ENCODE measurements at places on chromosomes 4 and X.
A peak's percentile ranks its signal among the peaks of the same experiment; 100 is the strongest.

DNA sequence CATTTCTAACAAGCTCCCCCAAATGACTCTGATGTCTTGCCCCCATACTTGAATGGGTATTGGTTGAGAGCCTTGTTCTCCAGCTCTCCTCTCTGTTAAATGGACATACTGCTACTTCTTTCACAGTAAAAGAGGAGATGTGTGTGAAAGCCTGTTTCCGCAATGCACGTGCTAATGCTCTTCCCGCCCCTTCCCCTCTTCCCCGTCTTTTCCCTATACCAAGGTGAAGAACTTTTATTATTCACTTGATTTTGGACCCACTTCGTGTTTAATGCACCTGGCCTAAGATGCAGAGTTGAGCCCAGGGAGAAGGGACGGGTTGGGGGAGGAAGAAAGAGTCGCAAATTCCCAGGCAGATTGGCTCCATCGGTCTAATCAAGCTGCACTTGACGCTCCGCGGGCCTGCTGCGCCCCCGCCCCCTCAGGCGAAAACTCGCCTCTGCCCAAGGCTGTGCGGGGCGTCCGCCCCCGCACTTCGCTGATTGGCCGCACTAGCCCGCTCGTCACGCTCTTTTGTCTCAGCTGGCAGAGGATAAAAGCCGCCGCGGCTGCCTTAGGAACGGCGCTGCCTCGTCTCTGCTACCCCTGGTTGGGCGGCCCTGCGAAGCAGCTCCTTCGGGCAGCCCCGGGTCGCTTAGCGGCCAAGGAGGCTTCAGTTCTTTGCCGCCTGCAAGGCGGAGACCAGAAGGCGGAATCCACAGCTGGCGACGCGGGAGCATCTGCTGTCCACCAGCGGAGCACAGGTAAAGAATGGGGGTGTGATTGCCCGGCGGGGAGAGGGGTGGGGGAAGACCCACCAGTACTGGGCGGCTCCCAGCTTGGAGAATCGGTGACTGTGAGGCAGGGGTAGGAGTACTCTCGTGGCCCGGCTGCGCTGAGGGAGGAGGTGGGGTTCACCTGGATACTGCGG, at the start of gene ZCCHC12:
Gene ZCCHC12 (plus strand): TSS at position 562 of the 910 bp plus-strand sequence. CDS start 1,421 bp downstream, outside the sequence.
- peak; percentile 51 for DNase-seq

GRCh38 chr4:818106-818921, 7.6 kb downstream of the CPLX1 start:
- DNase-seq = no peak

- DNase-seq = no peak
These were observed 99.9 kb upstream of the KLHL13 start for GRCh38 chrX:118216509-118216908.

- no peak for DNase-seq
These were observed 182.1 kb upstream of the TET2 start for GRCh38 chr4:104964410-104965175.

DNA sequence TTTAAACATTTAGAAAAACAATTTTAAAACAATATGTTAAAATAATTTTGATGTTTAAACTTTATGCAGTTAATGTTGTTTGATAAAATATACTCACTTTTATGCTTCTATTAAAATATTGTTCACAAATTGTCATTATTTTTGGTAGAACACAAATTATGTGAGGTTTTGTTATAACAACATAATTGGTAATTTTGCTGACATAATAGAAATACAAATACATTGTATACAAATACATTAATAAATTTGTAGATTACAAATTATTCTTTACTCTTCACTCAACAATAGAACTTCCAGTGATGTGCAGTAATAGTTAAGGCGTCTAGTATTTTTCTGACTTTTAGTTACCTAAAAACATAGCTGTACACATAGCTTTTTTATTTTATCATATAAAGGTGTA, 1472.4 kb upstream of the ADGRL3 start:
- no peak for DNase-seq

DNA sequence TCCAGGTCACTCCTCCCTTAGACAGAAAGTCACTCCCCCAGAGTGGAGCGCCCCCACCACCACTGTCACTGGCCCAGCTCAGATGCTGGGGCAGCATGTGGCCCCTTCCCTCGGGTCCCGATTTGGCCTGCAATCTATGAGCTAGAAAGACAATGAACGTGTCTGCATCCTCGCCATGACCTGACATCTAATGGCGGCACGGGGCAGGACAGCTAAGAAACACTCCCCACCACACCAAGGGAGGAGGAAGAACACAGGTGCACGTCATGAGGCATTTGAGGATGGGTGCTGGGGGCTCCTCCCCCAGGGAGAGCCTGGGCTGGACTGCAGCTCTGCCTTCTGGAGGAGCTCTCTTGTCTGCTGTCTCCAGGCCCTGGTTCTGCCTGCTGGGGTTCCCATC, 8.7 kb downstream of the RNF212 start:
- DNase-seq = no peak

GRCh38 chr4:30182786-30183185, 537.4 kb upstream of the PCDH7 start:
- DNase-seq = no peak

- DNase-seq = no peak
These were observed 23.9 kb downstream of the ARHGAP36 start for GRCh38 chrX:131081772-131082740.

Measured in amygdala (tissue), 56 donors.